Chondrocyte (in vitro differentiated cells): ENCODE measurements at places on chromosomes 13 and 19. TPM values are rescaled to one million over a fixed set of nuclear protein-coding genes. Genes with fewer than 3 reads are reported as not detected.

The DKKL1 gene
- 1.5 to 2.4 TPM (median 2.1 TPM) in 3 replicates for total RNA-seq

The TMEM150B gene
- not detected in 3 replicates for total RNA-seq

- DNase-seq = no peak
- peak overlapping the region; percentile 92 for H3K27ac ChIP-seq
- H3K4me3 ChIP-seq = peak overlapping the region; percentile 60
- peaks cover 62% of the 10 kb centered on the region for H3K4me1 ChIP-seq
- no peaks in the 10 kb centered on the region for H3K27me3 ChIP-seq
Measured at GRCh38 chr13:98267080-98267912, 90.2 kb upstream of the RNF113B start.

DNA sequence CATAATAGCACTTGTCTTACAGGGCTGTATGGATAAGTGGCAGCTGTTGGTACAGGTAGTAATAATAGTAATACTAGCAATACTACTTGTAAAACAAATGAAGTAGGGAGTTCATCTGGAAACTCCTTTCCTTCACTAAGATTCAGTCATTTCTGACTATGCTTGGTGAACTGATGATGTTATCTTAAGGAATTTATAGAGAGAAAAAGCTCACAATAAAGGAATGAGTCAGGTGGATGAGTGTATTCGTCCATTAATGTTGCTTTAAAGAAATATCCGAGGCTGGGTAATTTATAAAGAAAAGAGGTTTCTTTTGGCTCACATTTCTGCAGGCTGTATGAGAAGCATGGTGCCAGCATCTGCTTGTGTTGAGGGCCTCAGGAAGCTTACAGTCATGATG, 477.3 kb downstream of the KLF12 start:
- H3K36me3 ChIP-seq = no peaks in the 10 kb centered on the region
- no peaks in the 10 kb centered on the region for H3K4me1 ChIP-seq
- no peak overlapping the region for H3K4me3 ChIP-seq

- no peaks in the 10 kb centered on the region for H3K36me3 ChIP-seq
- no peaks in the 10 kb centered on the region for H3K27me3 ChIP-seq
- H3K4me3 ChIP-seq = no peak overlapping the region
- H3K4me1 ChIP-seq = peaks cover 10% of the 10 kb centered on the region
- H3K27ac ChIP-seq = no peak overlapping the region
- no peak for DNase-seq
Measured at GRCh38 chr19:948842-949496, 23.1 kb downstream of the ARID3A start.

DNA sequence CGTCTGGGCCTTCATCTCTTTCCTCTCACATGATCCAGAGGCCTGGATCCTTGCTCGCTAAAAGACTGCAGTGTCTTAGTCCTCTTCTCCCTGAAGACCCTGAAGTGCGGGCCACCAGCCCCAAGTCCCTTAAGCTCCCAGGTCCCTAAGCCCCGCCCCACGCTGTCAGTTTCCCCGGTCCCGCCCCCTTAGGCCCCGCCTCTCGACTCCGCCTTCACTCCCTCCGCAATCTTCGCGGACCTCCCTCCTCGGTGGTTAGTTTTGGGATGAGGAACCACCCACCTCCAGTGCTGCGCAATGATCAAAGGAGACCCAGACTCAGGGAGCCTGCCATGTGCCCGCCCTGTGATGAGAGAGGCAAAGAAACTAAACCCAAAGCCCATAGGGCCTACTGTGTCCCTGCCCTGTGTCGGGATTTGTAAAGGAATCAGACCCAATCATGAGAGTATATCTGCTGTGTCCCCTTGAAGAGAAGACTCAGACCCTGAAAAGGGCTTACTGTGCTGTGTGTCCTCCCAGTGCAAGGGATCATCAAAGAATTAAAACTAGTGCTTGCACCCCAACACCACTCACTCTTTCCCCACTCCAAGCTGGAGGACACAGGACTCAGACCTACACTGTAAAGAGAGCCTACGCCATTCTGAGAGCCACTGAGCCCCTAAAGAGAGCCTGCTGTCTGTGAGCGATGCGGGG, 3.0 kb upstream of the COX6B1 start:
- no peaks in the 10 kb centered on the region for H3K27me3 ChIP-seq
- no peaks in the 10 kb centered on the region for H3K36me3 ChIP-seq
- H3K27ac ChIP-seq = peak overlapping the region; percentile 92
